ENCODE measurements at places on chromosomes 16 and 17.

DNA sequence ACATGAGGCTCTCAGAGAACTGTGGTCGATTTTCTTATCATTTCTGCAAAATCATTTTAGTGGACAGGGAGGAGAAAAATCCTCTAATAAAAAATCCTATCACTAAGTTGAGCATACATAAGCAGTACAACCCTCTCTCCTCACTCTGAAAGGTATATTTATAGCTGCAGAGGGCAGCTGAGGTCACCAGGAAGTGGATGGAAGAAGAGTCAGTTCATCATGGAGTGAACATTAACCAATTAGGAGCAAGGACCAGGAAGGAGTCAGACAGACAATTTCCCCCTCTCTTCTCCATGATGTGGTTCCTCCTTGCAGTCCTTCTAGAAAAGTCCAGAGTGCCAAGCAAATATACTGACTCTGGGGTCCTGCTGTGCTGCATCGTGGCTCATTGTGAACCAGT, 253.7 kb downstream of the TOX3 start:
- no peak for DNase-seq

- DNase-seq = no peak
Measured at GRCh38 chr16:12318661-12319427, 342.3 kb downstream of the SNX29 start.

GRCh38 chr16:12899529-12900143, 1.8 kb upstream of the SHISA9 start:
- DNase-seq = no peak

- no peak for DNase-seq
Measured at GRCh38 chr17:71764505-71764904, 356.3 kb upstream of the SOX9 start.

DNA sequence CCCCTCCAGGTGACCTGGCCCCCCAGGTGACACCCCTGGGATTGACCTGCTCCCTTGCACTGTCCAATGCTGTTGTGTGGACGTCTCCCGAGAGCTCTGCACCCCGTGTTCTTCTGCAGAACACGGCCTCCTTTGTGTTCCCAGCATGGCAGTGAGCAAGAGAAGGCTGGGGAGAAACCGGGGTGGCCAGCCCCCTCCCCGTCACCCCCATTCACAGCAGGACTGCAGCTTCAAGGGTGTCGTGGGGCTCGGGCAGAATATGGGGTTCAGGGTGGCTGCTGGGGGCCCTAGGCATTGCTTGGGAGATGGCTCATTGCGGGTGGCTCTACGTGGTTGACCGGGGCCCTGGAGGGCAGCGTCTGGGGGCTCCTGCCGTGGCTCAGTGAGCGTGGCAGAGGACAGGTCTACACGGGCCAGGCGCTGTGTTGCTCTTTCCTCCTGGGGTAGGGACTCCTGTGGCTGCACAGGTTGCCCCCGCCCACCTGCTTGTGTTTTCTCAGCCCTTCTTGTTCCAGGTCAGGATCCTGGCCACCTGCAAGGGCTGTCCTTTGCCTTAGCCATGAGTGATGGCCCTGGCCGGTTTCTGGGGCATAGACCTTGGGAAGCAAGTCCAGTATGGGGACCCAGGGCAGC, 12.5 kb downstream of the GSE1 start:
- no peak for DNase-seq

- no peak for DNase-seq
Measured at GRCh38 chr17:59331929-59332748, 684 bp downstream of the YPEL2 start.

- no peak for DNase-seq
Measured at GRCh38 chr17:60134396-60135150, 15.2 kb upstream of the CA4 start.

DNA sequence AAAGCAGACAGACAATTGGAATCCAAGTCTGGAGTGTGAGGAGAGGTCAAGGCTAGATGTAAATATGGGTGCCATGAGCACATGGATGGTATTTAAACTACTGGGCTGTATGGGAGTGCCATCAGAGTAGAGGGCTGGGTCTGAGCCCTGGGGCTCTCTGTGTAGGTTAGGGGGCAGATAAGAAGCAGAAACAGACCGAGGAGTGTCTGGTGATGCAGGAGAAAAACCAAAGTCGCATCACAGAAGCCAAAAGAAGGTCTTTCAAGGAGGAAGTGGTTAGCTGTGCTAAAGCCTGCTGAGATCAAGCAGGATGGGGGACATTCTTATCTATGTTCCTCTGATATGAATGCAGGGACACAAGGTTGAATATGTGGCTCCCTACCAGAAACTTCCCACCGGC, 1.9 kb downstream of the TSEN54 start:
- DNase-seq = no peak

GRCh38 chr17:67218385-67218950, 26.5 kb downstream of the HELZ start:
- DNase-seq = no peak

DNA sequence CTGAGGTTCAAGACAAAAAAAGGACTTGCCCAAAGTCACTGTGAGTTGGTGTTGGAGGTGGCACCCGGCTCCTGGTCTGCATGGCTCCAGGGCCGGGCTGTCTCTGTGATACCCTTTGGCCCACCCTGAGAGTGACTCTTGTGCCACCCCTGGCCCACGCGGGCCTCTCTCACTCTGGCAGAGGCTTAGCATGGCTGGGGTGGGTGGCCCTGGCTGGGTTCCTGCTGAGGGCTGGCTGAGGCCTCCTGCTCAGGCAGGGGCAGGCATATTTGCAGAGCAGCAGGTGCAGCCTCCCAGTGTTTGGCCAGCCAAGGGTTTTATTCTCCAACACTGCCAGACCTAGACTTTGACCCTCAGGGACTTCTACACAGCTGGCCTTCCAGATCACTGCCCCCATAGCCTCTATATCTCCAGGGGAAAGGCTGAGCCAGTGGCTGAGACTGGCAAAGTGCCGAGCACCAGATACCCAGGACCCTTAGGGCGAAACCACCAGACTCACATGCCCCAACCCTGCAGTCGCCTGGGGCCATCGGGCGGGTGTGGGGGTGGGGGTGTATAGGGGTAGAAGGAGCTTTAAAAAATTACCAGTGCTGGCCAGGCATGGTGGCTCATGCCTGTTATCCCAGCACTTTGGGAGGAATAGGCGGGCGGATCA, 21.5 kb upstream of the ADGRG1 start:
- no peak for DNase-seq

- no peak for DNase-seq
Measured at GRCh38 chr16:23491490-23492391, 18.6 kb downstream of the GGA2 start.

DNA sequence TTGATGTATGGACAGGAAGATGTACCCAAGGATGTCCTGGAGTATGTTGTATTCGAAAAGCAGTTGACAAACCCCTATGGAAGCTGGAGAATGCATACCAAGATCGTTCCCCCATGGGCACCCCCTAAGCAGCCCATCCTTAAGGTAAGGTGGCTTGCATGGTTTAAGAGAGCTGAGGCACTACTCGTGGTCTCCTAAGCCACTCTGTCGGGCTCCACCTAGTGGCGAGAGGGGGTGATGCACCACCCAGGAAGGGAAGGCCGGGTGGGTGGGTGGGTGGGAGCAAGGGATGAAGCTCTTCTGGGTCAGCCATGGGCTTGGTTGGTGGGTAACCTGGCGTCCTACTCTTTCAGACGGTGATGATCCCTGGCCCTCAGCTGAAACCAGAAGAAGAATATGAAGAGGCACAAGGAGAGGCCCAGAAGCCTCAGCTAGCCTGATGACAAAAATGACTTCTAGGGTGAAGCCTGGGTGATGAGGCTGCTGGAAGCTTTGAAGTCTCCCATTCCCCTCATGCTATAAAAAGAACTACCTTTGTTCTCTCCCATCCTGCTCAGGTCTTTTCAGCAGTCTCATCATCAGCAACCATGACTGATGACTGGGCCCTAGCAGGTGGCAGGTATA, 21.5 kb downstream of the GPR179 start:
- DNase-seq = no peak

- DNase-seq = no peak
Measured at GRCh38 chr16:20952139-20952920, 51.8 kb downstream of the LYRM1 start.

DNA sequence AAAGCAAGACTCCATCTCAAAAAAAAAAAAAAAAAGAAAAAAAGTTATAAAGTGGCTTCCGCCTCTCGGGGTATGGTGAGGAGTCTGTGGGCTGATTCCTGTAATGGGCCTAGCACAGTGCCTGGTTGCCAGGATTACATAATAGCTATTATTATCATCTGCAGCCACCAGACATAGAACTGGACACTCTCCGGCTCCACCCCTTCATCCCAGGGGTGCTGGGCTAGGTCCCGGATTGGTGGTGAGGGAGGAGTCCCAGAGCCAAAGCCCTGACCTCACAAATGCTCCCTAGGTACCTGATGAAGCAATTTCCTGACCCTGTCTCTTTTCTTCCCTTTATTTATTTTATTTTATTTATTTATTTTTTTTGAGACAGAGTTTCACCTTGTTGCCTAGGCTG, 11.6 kb upstream of the ADGRG1 start:
- DNase-seq = no peak

DNA sequence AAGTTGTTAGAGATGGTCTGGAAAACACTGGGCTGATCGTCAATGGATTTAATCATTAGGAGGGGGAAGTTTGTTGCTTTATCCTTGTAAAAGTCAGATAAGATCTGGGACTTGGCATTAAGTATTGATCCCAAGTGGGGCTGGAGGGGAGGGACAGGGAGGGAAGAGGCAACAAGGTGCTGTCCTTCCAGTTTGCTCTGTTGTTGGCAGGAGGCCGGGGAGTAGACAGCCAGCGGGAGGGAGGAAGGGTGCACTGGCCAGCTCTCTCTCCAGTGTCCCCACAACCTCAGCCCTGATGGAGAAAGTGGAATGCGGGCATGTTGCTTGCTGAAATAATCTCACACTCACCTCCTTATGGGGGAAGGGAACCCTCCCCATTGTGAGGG, 210.2 kb downstream of the CCDC182 start:
- no peak for DNase-seq

GRCh38 chr17:66716236-66717026, 118.5 kb upstream of the CACNG5 start:
- DNase-seq = no peak

- no peak for DNase-seq
Measured at GRCh38 chr17:69428252-69428980, 13.9 kb downstream of the MAP2K6 start.

GRCh38 chr17:42111871-42112551, 503 bp downstream of the DHX58 start:
- DNase-seq = no peak

DNA sequence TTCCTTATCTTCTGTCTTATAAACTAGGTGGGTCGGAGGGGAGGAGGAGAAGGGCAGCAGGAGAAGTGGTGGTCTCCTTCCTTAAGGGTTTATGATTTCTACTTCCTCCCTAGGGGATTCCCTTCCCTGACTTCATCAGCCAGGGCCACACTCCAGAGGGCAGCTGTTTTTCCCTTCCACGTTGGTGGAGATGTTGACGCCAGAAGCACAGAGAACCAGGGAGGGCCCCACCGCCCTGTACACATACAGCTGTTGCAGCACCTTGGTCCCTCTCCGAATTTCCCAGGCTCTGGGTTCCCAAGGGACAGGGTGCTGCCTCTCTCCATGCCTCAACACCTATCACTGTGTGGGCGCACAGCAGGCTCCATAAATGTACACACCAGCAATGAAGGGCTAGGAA, 5.6 kb upstream of the SLC6A4 start:
- DNase-seq = no peak

DNA sequence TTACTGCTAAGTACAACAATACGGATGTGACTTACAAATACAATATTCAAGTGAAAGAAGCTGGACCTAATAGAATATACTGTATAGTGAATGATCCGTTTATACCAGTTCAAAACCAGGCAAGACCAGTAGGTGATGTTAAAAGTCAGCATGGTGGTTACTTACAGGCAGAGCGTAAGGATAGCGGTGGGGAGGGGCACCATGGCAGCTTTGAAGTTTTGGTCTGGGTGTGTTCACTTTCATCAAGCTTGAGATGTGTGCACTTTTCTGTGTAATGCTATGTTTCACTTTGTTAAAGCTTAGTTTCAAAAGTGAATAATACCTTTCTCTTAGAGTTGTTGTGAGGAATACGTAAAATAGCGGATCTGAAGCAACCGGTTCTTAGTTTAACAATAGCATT, 16.5 kb upstream of the SLC35G3 start:
- no peak for DNase-seq

DNA sequence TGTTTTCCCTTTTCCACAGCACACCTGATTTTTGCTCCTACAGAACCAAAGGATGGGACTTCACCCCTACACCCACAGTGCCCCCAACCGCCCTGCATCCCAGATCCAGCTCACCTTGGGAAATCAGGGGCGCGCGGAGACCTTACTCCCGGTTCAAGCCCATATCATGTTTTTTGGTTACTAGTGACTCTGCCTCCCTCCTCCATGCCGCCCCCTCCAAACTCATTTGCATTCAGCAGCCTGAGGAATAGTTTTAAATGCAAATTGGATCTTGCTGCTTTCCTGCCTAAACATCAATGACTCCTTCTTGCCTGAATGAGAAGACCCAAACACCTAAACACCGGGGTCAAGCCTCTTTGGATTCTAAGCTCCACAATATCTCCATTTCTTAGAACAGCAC, 331.8 kb downstream of the TMEM114 start:
- DNase-seq = no peak

GRCh38 chr16:30660424-30661261, 2.4 kb downstream of the FBRS start:
- no peak for DNase-seq

DNA sequence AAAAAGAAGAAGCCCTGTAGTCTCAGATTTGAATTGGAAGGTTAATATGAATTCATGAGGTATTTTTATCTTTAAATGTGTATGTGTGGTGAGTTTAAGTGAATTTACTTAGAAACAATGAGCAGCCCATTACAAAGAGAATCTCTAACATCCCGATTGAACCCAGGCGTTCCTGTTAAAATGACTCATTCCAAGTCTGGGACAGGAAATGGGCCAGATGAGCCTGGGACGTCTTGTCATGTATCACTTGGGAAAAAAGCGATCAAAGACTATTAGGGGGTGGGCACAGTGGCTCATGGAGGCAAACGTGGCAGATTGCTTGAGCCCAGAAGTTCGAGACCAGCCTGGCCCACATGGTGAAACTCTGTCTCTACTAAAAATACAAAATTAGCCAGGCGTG, 81.6 kb downstream of the SEC14L1 start:
- DNase-seq = no peak

DNA sequence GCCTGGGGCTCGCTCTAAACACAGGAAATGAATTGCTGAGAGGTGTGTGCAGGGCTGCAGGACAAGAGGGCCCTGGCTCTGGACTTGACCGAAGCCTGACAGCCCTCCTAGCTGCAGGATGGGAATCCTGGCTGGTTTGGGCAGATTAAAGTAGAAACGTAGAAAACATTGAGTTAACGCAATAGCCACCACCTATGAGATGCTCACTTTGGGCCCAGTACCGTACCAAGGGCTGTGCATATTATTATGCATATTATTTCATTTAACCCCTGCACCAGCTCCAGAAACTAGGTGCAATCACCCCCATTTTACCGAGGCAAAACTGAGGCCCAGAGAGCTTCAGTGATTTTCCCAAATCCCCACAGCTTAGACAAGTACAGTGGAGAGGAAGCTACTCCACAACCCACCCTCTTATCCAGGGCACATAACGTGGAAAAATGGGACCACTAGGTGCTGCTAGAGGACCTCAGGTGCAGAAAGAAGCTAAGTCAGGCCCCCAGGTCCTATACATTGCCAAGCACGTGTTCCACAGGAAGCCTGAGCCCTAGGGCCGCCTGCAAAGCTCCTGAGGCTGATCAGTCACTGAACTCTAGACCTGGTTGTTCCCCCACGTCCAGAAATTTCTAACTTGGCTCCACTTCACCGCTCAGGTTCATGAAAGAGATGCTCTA, 79.2 kb downstream of the MYH11 start:
- no peak for DNase-seq

- no peak for DNase-seq
Measured at GRCh38 chr17:45972531-45972930, 26.5 kb upstream of the STH start.
